ENCODE measurements at places on chromosomes 4 and X. TPM values are rescaled to one million over a fixed set of nuclear protein-coding genes. Genes with fewer than 3 reads are reported as not detected.

DNA sequence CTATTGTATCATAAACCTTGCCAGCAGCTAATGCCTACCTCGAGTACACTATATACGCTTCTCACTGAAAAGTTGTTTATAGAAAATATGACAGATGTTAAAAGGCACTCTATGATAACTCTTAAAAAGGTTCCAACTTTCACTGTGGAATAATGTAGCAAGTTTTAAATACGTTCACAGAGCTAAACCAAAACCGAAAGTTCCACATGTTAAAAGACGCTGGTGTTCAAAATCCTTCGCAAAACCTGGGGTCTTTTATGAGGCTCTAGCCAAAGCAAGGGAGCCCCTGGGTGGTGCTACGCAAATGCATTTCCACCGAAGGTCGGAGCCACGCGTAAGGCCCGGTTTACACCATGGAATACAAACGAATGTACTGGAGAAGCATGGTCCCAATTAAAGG is 103.7 kb upstream of the TENM3 start:
- no peak for DNase-seq

GRCh38 chr4:168514249-168514852 is 17.5 kb downstream of the PALLD start:
- peak; percentile 25 for DNase-seq

DNA sequence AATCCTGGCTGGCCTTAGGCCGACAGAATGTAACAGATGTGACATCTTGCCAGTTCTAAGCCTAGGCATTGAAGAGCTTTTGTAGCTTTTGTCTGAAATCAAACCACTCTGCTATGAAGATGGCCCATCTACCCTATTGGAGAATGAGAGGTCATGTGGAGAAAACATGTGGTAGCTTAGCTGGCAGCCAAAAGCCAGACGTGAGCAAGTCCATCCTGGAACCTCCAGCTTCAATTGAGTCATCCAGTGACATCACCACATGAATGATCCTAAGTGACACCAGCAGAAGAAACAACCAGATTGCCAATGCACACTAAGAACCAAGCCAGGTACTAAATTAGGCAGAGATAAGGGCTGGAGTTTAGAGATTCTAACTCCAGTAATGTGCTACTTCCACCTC is 154.8 kb upstream of the ZFP42 start:
- no peak for DNase-seq

HERC6 gene
- 21.0 TPM for total RNA-seq

GAGE12J gene
- total RNA-seq = not detected

Measured in hematopoietic multipotent progenitor cell (in vitro differentiated cells).